CD4-positive, alpha-beta T cell treated with Interferon gamma for 1 hour (primary cell): ENCODE measurements at places on chromosomes 1 and 21.

GRCh38 chr1:239795304-239795703, 296.4 kb upstream of the FMN2 start:
- no peak for DNase-seq

- no peak for DNase-seq
Observed at GRCh38 chr1:27398405-27399149, 6.2 kb downstream of the GPR3 start.

DNA sequence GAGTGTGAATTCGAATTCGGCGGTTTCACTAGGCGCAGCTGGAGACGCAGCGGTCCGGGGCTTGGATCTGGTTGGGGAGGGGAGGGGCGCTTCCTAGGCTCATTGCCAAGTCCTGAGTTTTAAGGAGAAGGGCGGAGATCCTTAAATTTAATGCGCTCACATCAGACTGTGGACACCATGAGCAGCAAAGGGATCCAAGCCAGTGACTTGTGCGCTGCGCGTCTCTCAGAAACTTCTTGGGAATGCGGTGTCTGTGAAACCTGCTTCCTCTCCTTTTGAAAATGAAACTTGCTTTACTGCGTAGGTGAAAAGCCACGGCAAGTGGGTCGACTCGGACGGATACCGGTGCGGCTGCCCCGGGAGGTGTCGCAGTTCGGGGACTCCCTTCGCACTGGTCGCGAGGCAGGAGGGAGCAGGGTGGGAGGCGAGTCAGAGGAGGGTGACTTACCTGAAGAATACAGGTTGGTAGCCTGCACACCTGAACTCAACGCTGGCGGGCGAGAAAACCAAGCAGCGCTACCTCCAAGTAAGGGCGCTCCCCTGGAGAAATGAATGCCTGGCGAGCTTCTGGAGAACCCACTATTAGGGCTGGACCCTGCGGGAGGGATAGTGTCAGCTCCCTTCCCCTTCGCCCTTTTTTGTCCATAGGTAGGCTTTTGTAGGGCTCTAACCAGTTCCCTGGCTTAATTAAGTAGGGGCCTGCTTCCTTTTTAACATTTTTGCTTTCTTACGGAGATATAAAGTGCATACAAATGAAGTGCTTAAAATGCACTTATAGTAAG, 992 bp downstream of the TENT5C start:
- peak; percentile 66 for DNase-seq

- no peak for DNase-seq
Observed at GRCh38 chr1:242425232-242425631, 99.3 kb downstream of the PLD5 start.

GRCh38 chr1:214641214-214641895, 38.4 kb downstream of the CENPF start:
- no peak for DNase-seq

DNA sequence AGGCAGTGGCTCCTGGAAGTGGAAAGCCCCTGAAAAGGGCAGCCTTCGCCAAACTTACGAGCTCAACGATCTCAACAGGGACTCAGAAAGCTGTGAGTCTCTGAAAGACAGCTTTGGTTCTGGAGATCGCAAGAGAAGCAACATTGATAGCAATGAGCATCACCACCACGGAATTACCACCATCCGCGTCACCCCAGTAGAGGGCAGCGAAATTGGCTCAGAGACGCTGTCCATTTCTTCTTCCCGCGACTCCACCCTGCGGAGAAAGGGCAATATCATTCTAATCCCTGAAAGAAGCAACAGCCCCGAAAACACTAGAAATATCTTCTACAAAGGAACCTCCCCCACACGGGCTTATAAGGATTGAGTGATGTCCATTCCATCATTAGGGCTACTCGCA, 42.4 kb downstream of the PLPPR4 start:
- DNase-seq = no peak

DNA sequence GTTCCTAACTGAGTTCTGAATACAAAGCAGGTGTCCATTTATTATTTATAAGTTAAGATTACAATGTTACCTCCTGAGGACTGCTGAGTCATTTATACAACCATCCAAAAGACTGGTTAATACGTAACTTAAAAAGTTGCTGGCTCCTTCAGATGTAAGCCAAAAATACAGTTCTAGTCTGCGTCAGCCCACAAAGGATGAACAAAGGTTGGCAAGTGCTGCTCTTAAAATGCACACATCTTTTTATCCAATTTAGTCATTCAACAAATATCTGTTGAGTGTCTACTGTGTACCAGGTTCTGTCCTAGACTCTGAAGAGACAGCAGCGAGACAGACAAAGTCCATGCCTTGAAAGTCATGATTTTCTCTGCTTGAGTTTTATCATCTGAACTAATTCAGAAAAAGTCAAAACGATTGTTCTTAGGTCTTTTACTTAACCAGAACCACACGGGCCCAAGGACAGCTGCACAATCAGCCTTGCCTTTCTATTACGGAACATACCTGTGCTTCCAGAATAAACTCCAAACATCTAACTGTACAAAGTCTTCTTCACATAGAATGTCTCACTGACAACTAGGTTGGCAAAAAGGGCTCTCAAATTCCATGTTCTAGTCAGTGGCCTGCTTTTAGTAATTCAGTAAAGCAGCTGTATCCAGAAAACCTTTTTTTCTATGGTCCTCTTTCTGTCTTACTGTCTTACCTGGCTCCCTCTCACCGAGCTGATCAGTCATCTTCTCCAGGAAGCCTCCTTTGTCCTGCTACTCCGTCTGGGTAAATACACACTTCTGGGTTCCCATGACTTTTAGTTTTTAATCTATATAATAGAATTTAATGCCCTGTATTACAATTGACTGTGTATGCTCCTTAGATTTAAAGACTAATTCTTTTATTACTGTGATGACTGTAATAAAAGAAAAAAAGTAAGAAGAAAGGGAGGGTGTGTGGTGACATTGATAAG, 15.5 kb upstream of the CNN3 start:
- no peak for DNase-seq

GRCh38 chr21:16116069-16116468, 386.3 kb downstream of the USP25 start:
- DNase-seq = no peak

DNA sequence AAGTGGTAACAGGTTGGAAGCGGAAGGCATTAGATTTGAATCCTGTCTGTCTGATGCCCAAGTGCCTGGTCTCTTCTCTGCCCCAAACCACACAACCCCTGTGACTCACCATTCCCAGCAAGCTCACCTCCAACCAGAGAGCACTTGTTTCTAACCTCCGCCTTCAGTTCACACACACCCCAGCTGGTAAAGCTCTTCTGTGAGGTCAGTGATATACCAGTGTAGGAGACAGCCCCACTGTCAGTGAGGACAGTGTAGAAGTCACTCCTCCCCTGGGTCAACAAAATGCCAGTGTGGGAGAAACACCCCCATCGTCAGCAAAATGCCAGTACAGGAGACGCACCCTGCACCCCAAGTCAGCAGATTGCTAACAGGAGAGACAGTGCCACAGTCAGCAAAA, 2.6 kb downstream of the RIMS3 start:
- DNase-seq = no peak

DNA sequence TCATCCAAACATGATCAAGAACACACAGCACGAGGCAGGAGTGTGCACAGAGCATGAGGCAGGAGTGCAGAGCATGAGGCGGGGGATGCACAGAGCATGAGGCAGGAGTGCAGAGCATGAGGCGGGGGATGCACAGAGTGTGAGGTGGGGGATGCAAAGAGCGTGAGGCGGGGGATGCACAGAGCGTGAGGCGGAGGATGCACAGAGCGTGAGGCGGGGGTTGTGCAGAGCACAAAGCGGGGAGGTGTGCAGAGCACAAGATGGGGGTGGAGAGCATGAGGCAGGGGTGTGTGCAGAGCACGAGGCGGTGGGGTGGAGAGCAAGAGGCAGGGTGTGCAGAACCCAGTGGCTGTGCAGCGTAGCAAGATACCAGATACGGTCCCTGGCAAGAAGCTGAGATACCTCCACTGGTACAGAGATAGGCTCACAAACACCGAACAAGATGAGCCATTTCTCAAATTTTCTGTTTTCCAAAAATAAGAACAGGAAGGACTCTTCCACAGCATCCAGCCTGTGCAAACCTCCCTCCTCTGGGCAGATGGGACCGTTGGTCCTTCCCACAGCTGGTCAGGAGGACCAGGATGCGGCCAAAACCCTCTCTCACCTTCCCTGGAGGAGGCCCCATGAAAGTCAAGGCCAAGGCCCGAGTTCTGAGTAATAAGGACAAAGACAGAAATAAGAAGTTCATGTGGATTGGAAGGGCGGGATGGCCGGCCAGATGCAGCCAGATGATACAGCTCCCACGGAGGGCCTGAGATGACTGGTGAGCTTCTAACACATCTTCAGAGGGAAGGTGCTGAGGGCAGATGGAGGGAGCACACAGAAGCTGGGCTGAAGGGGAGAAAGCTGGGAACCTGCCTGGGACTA, 12.0 kb downstream of the SPATC1L start:
- DNase-seq = no peak

GRCh38 chr1:15455522-15455921, 1.0 kb upstream of the CELA2A start:
- DNase-seq = no peak

- DNase-seq = no peak
Observed at GRCh38 chr1:245946905-245947304, 560.2 kb downstream of the SMYD3 start.

DNA sequence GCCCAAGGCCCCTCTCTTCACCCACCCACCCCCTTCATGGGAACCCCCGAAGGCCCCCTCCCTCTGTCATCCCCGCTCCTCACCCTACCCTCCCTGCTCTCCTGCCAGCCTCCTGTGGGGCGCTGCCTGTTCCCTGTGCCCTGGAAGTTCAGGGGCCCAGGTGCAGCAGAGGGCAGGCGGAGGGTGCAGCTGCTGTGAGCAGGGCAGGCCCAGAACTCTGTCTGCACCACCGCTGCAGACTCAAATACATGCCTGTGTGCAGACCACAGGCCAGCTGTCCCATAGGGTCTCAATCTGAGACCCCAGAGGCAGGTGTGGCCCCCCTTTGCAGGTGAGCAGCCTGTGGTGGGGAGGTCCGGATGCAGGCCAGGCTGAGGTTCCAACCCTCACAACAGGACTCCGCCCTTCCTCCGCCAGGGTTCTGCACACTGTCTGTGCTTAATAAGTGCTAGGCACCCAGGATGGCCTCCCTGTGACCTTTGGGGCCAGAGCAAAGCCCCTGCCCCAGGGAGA, 62.5 kb downstream of the WNT9A start:
- DNase-seq = peak; percentile 1

DNA sequence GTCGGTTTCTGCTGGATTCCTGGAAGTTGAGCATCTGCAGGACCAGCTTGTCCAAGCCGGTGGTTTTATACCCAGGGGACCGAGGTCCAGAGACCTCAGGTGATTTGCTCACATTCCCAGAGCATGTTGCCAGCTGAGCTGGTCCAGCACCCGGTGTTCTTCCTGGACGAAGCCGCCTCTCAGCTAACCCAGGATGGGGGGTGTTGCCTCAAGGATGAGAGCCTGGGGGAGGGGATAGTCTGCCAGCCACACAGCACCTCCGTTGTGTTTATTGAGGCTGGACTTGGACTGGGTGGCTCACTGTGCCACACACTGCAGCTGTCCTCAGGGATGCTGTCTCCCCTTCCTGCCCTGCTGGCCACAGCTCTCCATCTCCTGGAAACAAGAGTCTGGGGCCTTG, 1.5 kb downstream of the TMEM201 start:
- no peak for DNase-seq

- DNase-seq = no peak
Observed at GRCh38 chr1:61254634-61255357, 172.4 kb downstream of the NFIA start.

- DNase-seq = no peak
Observed at GRCh38 chr1:28506907-28507246, 1.0 kb downstream of the RCC1 start.

DNA sequence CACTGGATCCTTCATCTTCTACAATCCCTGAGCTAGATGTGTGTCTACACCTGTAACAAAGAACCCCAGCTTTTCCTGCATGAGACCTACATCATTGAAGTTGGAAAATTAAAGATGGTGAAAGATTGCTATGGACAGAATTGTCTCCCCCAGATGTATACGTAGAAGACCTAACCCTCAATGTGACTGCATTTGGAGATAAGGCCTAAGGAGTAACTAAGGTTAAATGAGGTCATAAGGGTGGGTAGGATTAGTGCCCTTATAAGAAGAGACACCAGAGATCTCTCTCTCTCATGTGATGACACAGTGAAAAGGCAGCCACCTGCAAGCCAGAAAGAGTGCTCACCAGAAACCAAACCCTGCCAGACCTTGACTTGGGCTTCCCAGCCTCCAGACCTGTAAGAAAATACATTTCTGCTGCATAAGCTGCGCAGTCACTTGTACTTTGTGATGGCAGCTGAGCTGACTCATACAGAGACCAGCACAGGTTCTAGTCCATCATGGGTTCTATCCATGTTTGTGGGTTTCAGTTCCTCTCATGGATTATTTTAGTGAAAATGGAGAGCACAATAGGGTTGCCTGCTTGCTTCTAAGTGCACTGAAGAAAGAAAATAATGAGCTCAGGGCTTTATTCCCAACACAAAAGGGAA, 180.8 kb downstream of the TPR start:
- DNase-seq = no peak

- DNase-seq = no peak
Observed at GRCh38 chr1:51506537-51506936, 12.5 kb downstream of the EPS15 start.

- no peak for DNase-seq
Observed at GRCh38 chr1:171245458-171246064, 2.7 kb upstream of the FMO1 start.

GRCh38 chr1:78054559-78054958, 8.8 kb downstream of the GIPC2 start:
- DNase-seq = no peak

DNA sequence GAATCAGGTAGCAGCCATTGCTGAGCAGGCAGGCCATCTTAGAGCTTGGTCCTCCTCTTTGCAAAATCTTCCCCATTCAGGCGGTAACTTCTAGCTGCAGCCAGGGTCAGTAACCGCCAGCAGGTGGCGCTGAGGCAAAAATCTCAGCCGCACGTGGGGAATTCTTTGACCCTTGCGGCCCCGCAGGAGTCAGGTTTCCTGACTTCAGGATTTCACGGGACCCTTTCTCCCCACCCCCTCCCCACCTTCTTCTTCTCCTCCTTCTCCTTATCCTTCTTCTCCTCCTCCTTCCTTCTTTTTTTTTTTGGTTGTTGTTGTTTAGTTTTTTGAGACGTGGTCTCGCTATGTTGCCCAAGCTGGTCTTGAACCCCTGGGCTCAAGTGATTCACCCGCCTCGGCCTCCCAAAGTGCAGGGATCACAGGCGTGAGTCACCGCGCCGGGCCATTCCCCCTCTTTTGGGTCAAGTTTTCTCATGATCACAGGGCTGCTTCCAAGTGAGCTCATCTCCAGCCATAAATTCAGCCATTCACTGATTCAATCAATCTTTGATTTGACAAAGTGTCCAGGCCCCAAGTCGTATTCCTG, 33.4 kb upstream of the TENT5B start:
- peak; percentile 46 for DNase-seq

DNA sequence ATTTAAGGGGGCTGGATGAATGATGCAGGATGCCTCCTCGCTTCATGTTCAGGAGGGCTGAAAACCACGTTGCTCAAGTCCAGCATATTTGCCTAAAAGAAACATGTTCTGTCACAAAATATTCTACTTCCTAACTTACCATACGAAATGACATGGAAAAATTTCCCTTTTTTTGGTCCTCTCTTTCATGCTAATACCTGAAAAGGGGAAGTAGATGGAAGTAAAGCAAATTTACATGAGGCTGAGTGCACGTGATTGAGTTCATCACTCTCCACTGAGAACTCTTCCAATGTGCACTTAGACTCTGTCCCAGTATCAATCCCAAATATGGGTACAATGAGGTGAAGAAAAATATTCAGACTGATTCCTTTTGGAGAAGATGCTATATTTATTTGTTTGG, 23.0 kb downstream of the XCL2 start:
- DNase-seq = no peak
